ENCODE measurements at places on chromosomes 2 and 18. TPM values are rescaled to one million over a fixed set of nuclear protein-coding genes. Genes with fewer than 3 reads are reported as not detected.

DNA sequence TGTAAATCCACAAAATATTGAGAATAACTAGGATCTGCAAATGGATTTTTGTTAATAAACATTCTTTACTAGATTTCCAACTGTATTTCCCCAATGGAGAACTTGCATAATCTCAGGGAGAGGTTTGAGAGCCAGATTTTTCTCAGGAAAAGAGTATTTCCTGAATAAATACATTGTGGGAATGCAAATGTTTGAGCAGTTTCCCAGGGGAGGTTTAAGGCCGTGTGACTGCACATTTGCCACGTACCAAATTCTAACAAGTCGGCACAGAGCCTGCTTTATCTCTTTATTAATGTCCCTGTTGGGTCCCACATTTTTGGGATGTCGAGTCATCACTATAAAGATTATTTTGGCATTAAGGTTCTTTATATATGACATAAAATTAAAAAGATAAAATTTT, 27.0 kb downstream of the TFPI start:
- no peak overlapping the region for H3K4me3 ChIP-seq
- H3K27me3 ChIP-seq = no peaks in the 10 kb centered on the region

CGREF1 gene
- 10.1 TPM for total RNA-seq

DAPL1 gene
- total RNA-seq = not detected

KIAA2012 gene
- total RNA-seq = not detected

DNA sequence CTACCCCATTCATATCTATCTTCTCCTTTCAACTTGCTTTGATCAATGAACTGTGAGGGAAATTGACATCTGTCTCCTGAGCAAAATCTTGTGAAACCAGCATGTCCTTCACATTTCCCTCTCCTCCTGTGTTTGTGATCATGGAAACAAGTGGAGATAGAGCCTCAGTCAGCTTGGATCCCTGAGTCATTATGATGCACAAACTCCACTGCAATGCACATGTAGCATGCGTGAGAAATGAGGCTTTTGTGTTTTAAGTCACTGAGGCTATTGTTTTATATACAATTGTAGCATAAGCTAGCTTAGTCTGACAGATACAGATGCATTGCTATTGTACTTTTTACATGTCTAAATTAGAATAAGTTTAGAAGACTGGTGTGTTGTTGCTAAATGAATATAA, 85.2 kb upstream of the HNMT start:
- no peak overlapping the region for H3K27ac ChIP-seq
- H3K4me3 ChIP-seq = no peak overlapping the region
- no peaks in the 10 kb centered on the region for H3K36me3 ChIP-seq
- H3K4me1 ChIP-seq = no peaks in the 10 kb centered on the region
- no peak for DNase-seq

PRPF40A gene
- total RNA-seq = 142 TPM

- no peak overlapping the region for H3K4me3 ChIP-seq
- H3K27ac ChIP-seq = no peak overlapping the region
- no peaks in the 10 kb centered on the region for H3K27me3 ChIP-seq
- H3K36me3 ChIP-seq = no peaks in the 10 kb centered on the region
- DNase-seq = no peak
These were observed 47.0 kb downstream of the BMPR2 start for GRCh38 chr2:202423139-202423538.

GRCh38 chr2:30444273-30444672, 2.8 kb upstream of the LCLAT1 start:
- H3K27me3 ChIP-seq = no peaks in the 10 kb centered on the region
- no peak overlapping the region for H3K4me3 ChIP-seq
- peaks cover 8% of the 10 kb centered on the region for H3K4me1 ChIP-seq
- no peak overlapping the region for H3K27ac ChIP-seq

GRCh38 chr18:62537946-62538345, 15.1 kb downstream of the ZCCHC2 start:
- H3K36me3 ChIP-seq = peaks cover 4% of the 10 kb centered on the region
- no peak for DNase-seq
- no peaks in the 10 kb centered on the region for H3K4me1 ChIP-seq
- H3K27me3 ChIP-seq = no peaks in the 10 kb centered on the region

GRCh38 chr2:179107737-179108136, 57.8 kb upstream of the CCDC141 start:
- no peaks in the 10 kb centered on the region for H3K36me3 ChIP-seq
- no peaks in the 10 kb centered on the region for H3K27me3 ChIP-seq
- H3K4me1 ChIP-seq = no peaks in the 10 kb centered on the region
- H3K27ac ChIP-seq = no peak overlapping the region
- no peak for DNase-seq

DNA sequence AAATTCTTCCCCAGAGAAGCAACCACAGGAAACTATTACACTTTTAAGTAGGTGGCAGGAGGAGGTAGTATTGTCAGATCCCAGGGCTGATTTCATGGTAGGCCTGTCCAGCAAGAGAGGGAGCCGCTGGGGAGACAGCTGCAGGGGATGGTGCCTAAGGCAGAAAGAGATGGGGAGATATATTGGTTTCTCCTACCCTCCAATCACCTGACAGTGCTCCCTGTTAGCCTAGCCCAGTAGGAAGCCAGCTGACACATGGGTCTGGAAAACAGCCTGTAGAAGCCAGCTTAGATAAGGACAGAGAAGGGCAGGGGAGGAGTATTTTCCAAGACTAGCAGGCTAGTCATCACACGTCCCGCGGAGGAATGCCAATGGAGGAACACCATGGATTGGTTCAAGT, 8.2 kb upstream of the SPOPL start:
- H3K36me3 ChIP-seq = no peaks in the 10 kb centered on the region
- H3K27ac ChIP-seq = no peak overlapping the region
- no peak overlapping the region for H3K4me3 ChIP-seq
- no peaks in the 10 kb centered on the region for H3K4me1 ChIP-seq

DNA sequence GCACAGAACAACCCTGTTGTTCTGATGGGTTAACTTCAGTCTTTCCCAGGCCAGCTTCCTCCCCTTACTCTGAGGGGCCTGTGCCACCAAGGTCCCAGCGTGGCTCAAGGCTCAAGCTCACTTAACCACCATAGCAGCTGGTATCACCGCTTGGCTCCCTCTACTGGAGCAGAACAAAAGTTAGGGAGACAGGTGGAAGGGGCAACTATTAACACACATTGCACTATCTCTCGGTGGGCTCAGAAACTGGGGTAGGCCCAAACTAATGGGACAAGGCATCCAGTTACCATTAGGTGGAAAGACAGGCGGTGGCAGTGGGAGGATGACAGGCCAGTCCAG, 88.7 kb upstream of the ATL2 start:
- no peaks in the 10 kb centered on the region for H3K27me3 ChIP-seq
- H3K4me1 ChIP-seq = no peaks in the 10 kb centered on the region
- H3K27ac ChIP-seq = no peak overlapping the region
- no peaks in the 10 kb centered on the region for H3K36me3 ChIP-seq

ALK gene
- not detected for total RNA-seq

DNA sequence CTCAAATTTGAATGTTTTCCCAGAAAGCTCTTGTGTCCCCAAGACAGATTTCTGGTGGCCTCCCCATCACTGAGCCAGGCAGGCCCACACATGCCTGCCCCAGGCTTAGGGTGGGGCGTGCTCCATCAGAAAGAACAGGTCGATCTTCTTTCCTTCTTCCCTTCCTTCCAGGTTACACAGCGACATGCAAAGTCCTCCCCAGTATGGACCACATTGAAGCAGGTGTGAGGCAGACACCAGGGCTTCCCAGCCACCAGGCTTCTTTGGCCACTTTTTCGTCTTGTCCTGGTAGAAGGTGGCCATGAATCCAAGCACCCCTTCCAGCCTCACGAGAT, 41.4 kb upstream of the LAPTM4A start:
- no peak overlapping the region for H3K4me3 ChIP-seq
- DNase-seq = no peak
- H3K36me3 ChIP-seq = no peaks in the 10 kb centered on the region
- H3K4me1 ChIP-seq = 0 out of 2 replicates have a peak, but pooled peaks cover 3% of the 10 kb centered on the region

ALLC gene
- not detected for total RNA-seq

TUBA3E gene
- total RNA-seq = not detected

DNA sequence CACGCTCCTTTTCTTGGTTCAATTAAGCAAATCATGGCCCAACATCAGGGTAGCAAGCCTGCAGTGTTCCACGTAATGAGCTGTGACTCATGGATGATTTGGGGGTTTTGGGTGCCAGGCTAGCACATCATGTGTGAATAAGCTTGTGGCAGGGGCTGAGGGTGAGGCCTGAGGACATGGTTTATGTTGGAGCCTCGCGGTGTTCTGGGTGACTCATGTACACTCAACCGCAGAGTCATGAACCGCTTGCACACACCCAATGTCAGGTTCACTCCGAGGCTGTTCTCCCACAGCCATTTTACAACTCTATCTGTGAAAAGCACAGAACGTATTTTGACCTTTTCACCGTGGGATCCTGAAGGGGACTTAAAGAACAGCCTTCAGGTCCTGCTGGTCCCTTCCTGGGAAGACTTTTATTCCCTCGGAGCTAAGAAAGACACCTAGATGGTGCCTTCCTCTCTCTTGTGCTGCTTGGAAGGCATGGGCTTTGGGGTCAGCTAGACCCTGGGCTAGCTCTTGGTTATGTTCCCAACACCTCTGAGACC, 139.9 kb upstream of the ZEB2 start:
- H3K4me3 ChIP-seq = no peak overlapping the region
- H3K27me3 ChIP-seq = no peaks in the 10 kb centered on the region
- no peak for DNase-seq
- no peaks in the 10 kb centered on the region for H3K4me1 ChIP-seq

PSTPIP2 gene
- 0.39 TPM for total RNA-seq

EIF4E2 gene
- 84.0 TPM for total RNA-seq

FBXO48 gene
- 0.74 TPM for total RNA-seq

DNA sequence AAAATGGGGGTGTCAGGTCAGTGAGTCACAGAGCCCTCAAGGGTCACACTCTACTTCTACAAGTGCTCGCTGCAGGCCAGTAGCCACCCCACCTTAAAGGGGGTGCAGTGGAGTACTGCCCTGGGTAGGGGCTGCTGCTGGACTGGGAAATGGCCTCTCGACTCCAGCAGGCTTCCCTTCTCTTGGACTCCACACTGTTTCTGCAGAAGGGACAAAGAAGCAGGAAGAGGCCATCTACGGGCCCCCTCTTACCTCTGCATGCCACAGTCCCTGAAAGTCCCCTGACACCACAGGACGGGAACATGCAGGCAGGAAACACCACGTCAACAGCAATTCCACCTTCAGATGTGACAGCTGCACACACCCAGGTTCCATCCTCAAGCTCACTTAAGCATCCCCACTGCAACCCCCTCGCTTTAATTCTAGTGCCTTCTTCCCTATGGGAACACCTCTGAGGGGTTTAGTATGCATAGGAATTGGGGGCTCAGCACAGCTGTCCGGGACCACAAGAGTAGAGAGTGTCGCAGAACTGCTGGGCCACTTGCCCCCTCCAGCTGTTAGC, 22.3 kb downstream of the SNED1 start:
- no peak overlapping the region for H3K4me3 ChIP-seq
- no peaks in the 10 kb centered on the region for H3K4me1 ChIP-seq
- H3K27ac ChIP-seq = no peak overlapping the region
- no peaks in the 10 kb centered on the region for H3K27me3 ChIP-seq
- DNase-seq = no peak

GRCh38 chr2:1366546-1367134, 46.6 kb upstream of the TPO start:
- H3K27ac ChIP-seq = no peak overlapping the region
- DNase-seq = no peak
- H3K36me3 ChIP-seq = no peaks in the 10 kb centered on the region
- no peaks in the 10 kb centered on the region for H3K4me1 ChIP-seq
- H3K4me3 ChIP-seq = no peak overlapping the region
- H3K27me3 ChIP-seq = no peaks in the 10 kb centered on the region

DNA sequence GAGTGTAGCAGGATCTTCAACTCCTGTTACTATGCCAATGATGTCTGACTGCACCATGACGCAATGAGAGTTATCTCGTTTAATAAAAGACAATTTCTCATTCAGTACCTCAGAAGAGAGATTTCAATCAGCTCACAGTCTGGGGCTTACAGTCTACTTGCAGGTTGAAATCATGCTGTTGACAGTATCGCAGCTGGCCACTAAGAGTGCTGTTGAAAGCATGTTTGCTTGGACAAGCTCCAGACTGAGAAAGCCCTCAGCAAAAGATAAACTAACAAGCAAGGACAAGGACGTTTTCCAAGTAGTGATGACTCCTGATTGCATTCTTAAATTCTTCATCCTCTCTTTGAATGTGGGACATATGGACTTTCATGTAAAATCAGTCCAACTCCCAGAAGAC, 145.2 kb upstream of the SYT4 start:
- DNase-seq = no peak
- H3K36me3 ChIP-seq = no peaks in the 10 kb centered on the region
- no peak overlapping the region for H3K27ac ChIP-seq
- no peaks in the 10 kb centered on the region for H3K27me3 ChIP-seq
- H3K4me1 ChIP-seq = no peaks in the 10 kb centered on the region
